Cortex of kidney (tissue), 1 donor: ENCODE measurements at places on chromosomes 2 and 18.

- DNase-seq, result no peak
Observed at GRCh38 chr18:44922968-44923367, 242.3 kb downstream of the SETBP1 start.

DNA sequence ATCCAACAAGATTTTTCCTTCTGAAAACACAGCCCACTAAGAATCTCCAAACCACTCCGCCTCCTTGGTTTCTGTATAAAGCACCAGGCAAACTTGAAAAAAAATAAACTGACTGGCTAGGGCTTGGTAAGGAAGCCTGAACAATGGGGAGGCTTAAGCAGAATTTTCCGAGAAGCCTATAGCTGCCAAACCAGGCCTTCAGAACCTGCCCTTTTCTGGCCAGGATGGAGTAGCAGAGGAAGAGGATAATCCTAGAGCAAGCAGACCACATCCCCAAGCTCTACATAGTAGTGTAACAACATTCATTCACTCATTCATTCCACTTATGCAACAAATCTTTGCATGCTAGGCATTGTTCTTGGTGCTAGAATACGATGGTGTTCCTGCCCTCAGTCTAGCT is 529.6 kb upstream of the ZEB2 start:
- no peak for DNase-seq

DNA sequence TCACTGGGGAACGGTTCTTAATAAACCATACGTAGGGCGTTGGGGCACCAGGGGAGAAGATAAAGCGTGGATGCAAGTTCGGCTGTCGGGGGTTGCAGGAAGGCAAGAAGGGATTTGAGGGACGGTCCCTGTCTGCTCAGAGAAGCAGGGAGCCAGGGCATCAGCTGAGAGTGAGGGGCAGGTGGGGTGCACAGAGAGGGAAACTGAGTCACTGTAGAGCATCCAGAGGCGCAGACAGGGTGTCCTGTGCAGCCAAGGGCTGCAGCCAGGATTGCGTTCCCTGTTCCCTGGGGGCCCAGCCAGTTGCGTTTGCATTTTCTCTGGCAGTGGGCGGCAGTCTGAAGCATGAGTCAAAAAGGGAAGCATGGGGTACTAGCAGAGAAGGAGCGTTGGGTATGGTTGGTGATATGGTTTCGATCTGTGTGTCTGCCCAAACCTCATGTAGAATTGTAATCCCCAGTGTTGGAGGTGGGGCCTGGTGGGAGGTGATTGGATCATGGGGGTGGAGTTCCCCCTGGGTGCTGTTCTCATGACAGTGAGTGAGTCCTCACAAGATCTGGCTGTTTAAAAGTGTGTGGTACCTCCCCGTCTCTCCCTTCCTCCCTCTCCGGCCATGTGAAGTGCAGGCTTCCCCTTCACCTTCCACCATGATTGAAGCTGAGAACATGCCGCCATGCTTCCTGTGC is 202.9 kb downstream of the NDUFA10 start:
- DNase-seq, result no peak

DNA sequence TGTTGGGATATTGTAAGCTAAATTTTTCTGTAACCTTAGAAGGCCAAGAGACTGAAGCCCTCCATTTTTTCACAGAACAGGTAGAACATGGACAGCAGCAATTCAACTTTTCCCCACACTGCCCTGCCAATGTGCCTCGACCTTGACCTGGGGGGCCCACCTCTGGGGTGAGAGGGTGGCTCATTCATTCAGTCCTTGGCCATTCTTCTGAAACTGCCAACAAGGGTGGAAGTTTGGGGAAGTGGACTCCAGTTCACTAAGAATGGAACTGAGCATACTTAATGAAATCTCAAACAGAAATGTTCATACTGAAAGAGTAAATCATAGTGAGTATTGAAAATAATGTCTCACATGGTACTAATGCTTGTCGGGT is 1.1 kb downstream of the EEF1B2 start:
- no peak for DNase-seq

- DNase-seq, result no peak
Observed at GRCh38 chr2:205924676-205925075, 161.3 kb downstream of the INO80D start.

GRCh38 chr2:233079953-233080835 is 20.1 kb downstream of the INPP5D start:
- DNase-seq, result no peak

DNA sequence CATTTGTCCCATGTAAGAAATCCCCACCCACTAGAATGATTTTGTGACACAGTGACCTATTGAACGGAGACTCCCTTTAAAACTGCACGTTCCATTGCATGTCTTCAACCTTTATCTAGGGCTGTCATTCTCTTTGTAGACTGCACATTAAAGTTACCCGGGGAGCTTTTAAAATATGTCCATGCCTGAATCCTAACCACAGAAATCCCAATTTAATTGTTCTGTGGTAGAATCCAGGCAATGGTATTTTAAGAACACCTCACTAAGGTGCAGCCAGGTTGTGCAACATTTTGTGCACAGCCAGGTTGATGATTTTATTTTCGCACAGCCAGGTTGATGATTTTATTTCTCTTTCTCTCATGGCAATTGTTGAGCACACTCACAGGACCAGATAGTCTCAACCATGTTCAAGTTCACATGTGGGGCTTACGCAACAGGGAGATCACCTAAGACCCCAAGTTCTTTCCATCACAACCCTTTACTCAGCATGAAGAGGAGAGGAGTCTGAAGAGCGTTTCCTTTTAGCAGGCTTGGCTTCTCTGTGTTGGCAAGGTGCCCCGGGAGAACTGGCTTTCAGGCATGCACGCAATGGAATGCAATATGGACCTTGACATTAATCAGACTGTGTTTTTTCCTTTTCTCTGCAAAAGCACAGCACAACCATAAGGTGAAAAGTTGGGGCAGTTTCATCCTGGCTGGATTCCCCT is 467.3 kb upstream of the ETAA1 start:
- no peak for DNase-seq

- DNase-seq, result no peak
Observed at GRCh38 chr2:224157655-224158054, 118.6 kb upstream of the SERPINE2 start.

DNA sequence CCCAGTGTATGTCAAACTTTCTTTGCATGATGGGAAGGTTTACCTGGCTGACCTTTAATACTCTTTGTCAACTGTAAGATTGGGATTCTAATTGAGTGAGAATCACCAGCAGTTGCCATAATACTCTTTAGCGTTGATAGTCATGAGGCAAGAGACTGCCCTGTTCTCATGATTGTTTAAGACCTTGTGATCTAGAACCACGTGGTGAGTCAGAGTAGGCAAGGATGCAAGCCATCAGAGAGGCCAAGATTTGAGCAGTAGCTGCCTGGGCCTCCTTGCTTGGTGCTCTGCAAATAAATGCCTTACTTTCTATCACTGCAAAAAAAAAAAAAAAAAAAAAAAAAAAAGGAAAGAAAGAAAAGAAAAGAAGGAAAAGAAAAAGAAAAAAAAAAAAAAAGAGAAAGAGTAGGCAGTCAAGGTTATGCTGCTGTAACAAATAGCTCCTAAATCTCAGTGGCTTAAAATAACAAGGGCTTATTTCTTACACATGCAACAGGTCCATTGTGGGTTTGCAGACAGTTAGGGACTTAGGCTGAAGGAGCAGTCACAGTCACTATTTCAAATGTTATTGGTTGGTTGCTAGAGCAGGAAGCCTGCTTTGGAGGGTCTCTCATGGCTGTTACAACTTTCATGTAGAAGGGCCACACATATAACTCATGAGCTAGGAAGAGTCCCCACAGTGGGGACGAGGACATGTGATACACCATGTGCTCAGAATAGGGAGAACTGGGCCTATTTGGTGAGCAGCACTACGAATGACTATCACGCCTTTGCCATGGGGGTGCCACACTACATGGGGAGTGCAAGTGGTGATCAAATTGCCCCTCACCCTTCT is 21.7 kb downstream of the IL1R2 start:
- no peak for DNase-seq

- DNase-seq, result no peak
Observed at GRCh38 chr2:188976545-188977268, 2.5 kb downstream of the COL3A1 start.

GRCh38 chr2:197857476-197858107 is 53.2 kb downstream of the PLCL1 start:
- DNase-seq, result no peak

DNA sequence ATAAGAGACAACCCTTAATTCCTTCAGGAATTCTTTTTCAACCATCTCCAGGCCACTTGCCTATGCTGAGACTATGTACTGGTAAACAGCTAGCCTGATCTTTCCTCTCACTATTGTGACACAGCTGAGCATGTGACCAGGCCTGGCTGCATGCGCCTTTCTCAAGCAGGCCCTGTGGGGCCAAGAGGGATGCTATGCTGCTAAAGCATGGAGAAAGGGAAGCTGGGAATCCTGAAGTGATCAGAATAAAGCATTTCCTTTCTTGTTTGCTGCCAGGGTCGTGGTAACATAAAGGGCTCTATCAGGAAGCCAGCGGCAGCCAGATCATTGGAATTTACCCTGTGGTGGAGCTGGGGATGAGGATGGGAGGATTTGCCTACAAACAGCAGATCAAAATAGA is 29.8 kb upstream of the LCLAT1 start:
- no peak for DNase-seq

DNA sequence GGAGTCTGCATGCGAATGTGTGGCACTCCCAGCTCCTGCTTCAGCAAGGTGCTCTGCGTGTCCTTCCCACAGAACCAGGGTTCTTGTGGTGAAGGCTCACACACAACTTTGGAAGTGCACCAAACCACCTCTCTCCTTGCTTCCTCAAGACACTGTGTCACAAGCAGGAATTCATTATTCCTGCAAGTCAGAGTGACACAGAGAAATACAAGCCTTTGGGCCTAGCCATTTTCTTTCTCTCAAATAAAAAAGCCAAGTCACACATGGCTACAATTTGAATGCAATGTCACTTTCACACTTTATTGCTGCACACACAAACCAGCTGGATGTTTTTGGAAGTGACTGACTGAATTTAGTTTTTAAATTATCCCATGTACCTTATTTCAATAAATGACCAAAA is 30.1 kb upstream of the THOC1 start:
- DNase-seq, result no peak

- DNase-seq, result no peak
Observed at GRCh38 chr2:72425996-72426395, 278.3 kb upstream of the CYP26B1 start.

DNA sequence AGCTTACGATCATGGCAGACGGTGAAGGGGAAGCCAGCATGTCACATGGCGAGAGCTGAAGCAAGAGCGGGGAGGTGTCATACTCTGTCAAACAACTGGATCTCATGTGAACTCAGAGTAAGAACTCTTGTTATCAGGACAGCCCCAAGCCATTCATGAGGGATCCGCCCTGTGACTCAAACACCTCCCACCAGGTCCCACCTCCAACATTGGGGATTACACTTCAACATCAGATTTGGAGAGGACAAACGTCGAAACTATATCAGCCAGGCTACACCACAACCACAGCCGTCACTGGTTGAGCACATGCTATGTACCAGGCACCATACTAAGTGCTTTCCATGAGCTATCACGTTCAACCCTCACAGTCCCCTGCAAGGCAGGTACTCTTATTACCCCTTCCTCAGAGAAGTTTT is 293.8 kb downstream of the PRKCE start:
- no peak for DNase-seq

DNA sequence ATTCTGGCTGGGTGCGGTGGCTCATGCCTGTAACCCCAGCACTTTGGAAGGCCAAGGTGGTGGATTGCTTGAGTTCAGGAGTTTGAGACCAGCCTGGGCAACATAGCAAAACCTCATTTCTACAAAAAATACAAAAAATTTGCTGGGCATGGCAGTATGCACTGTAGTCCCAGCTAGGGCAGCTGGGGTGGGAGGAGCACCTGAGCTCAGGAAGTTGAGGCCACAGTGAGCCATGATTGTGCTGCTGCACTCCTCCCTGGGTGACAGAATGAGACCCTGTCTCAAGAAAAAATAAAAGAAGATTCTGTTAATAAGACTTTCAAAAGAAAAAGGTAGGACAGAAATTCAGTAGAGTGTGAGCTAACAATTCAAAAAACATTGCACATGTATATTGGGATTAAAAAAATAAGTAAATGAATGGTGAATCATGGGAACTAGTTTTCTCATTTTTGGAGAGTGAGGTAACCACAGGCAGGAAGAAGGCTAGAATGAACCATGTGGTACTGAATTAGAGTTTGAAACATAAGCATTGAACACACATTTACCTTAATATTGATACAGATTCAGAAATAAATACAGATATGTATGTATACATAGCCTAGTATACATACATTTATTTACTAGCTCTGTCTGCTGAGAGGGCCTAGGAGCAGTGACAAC is 53.5 kb downstream of the NCOA1 start:
- DNase-seq, result no peak

DNA sequence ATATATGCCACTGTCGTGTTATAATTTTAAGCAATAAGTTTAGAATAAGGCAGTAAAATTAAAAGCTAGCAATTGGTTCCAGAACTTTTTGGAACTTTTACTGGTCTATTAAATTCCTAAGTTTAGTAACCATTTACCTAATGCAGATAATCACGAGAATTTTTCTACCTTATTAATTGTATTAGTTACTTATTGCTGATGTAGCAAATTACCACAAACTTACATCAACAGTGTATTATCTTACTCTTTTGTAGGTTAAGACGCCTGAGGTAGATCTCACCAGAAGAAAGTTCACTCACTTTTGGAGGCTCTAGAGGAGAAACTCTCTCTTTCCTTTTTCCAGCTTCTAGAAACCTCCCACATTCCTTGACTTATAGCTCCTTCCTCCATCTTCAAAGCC is 14.0 kb upstream of the UBE2E3 start:
- DNase-seq, result no peak

- no peak for DNase-seq
Observed at GRCh38 chr2:67240507-67240906, 156.6 kb upstream of the ETAA1 start.

DNA sequence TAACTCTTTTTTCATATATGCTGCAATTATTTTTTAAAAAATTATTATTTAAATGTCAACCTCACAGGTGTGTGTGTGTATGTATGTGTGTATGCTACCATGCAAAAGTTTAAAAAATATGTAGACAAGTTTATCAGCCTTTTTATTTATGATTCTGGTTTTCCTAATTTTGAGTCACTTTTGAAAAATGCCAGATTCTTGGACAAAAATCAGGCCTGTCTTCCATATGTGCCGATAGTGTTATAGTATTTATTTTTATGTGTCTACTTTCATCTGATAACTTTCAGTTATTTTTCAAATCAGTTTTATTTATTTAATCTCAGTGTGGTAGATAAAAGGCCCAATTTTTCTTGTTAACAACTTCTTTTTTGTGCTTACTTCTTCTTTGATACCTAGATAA is 176.2 kb downstream of the RDH14 start:
- DNase-seq, result no peak

GRCh38 chr2:18105929-18106328 is 227.5 kb downstream of the KCNS3 start:
- DNase-seq, result no peak

DNA sequence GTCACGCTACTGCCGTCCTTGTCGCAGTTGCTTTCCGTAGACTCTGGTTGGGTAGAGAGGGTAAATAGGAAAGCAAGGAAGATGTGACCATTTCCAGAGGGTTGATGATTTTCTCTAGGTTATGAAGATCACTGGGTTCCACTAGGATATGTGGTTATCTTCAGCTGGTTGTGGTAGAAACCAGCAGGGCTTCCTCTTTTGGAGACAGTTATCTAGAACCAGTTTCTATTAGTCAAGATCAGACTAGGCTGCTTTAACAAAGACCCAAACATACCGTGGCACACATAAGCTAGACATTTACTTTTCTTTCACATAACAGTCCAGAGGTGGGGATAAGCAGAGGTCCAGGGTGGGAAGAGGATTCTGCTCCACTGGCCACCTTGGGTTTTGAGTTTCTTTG is 59.6 kb downstream of the FASTKD2 start:
- DNase-seq, result no peak
